ENCODE measurements at places on chromosomes 2 and 18.

DNA sequence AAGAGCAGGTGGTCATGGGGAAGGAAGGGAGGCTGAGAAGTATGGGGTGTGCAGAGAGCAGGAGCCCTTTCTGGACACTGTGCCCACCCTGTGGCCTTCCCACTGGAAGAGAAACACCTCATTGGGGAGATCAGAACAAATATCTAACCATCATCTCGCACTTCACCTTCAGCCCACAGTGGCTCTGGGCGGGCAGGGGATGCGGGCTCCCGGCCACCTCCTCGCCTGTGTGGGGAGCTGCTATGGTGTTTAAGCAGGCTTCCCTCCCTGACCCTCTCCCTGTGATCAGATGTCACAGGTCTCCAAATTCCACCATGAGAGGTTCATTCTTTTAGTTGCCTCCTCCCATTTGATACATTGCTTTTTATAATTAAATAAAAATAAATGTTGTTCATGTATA lies 5.0 kb downstream of the FBLN7 start:
- DNase-seq = no peak

DNA sequence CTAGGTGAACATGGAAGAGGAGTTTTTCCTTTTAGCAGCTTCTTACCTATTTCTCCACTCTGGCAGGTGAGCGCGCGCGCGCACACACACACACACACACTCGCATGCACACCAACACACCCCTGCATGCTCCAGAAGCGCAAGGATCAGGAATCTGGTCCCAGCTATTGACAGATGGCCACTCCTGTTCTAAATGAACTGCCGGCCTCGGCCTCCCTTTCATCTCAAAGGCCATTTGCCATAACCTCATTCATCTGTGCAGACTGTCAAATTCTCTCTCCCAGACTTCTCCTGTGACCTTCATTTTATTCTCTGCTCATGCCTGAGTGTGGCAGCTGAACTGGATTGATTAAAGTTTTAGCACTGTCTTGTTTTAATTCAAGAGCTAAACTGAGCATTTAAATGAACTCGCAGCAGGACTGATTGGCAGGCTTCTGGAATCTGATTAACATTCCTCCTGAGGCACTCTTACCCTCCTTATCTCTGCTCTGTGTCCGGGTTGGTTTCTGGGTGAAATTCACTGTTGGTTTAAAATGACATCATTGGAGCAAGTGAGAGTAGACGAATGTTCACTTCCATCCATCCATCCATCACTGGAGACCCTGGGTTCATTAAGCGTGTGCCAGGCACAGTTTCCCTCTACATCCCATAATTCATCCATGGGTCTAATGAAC lies 58.8 kb downstream of the FECH start:
- DNase-seq = no peak

- no peak for DNase-seq
Measured at GRCh38 chr2:71064754-71065621, 3.5 kb upstream of the NAGK start.

- no peak for DNase-seq
Measured at GRCh38 chr18:11327391-11328009, 178.1 kb upstream of the PIEZO2 start.

- no peak for DNase-seq
Measured at GRCh38 chr18:22650247-22650646, 232.5 kb upstream of the CTAGE1 start.

- DNase-seq = peak; percentile 30
Measured at GRCh38 chr2:238438856-238439849, 12.4 kb downstream of the ASB1 start.

- DNase-seq = no peak
Measured at GRCh38 chr2:54947646-54948045, 102.6 kb downstream of the RTN4 start.

DNA sequence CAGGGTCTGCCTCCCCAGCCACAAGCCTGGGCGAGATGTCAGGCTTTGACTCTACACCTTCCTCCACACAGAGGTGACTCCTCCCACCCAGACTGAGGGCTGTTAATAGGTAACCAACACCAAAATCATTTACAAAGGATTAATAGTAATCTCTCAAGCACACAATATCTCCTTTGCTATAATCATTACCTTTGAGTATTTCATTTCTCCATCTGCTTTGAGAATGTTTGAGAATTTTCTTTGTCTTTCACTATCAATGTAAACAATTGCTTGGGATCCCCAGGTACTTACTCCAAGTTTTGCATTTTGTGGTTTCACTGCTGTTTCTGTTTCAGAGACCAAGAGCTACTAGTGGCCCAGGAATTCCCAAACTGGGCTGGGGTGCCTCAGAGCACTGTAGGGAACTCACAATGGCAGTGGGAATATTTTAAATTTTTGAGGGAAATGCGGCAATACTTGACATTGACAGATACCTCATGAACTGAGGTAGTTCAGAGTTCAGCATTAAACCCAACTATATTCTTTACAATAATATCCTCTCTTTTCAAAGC lies 166.4 kb upstream of the MGAT5 start:
- DNase-seq = no peak
